ENCODE measurements at places on chromosomes 1 and 21.

DNA sequence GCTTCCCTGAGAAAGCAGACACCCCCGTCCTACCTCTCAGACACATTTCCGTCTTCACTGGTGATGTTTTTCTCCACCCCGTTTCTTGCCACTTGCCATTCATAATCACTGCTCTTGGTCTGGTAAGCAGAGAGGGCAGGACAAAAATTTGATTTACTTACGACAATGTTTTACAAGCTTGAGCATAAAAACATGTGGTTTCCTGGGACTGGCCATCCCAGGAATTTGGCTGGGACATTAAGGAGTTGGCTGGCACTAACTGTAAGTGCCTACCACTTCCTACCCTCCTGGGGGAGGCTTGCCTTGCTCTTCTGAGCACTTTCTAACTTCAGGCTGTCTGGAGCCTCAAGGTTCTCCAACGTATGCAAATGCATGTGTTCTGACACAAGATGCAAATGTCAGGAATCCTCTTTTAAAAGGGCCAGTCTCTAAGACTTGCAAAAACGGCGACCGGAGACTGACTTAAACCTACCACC is 24.2 kb downstream of the ZBTB18 start:
- DNase-seq: no peak

DNA sequence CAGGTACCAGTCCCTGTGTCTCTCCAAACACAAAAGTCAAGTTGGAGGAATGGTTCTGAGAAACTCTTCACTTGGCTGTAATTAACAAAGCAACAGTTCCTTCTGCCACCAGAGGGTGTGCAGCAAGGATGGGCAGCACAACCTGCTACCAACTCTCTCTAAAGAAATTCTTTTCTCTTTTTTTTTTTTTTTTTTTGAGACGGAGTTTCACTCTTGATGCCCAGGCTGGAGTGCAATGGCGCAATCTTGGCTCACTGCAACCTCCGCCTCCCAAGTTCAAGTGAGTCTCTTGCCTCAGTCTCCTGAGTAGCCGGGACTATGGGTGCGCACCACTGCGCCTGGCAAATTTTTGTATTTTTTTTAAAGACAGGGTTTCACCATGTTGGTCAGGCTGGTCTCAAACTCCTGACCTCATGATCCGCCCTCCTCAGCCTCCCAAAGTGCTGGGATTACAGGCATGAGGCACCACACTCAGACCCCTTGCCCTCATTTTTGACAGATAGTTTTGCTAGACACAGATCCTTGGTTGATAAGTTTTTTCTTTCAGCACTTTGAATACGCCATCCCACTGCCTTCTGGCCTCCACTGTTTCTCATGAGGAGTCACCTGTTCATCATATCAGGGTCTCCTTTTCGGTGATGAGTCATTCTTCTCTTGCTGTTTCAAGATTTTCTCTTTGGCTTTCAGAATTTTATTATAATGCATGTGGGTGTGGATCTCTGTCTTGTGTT is 12.1 kb upstream of the DEGS1 start:
- DNase-seq: no peak

- DNase-seq: peak; percentile 92
These were observed 22.7 kb downstream of the UTP25 start for GRCh38 chr1:209850342-209850979.

DNA sequence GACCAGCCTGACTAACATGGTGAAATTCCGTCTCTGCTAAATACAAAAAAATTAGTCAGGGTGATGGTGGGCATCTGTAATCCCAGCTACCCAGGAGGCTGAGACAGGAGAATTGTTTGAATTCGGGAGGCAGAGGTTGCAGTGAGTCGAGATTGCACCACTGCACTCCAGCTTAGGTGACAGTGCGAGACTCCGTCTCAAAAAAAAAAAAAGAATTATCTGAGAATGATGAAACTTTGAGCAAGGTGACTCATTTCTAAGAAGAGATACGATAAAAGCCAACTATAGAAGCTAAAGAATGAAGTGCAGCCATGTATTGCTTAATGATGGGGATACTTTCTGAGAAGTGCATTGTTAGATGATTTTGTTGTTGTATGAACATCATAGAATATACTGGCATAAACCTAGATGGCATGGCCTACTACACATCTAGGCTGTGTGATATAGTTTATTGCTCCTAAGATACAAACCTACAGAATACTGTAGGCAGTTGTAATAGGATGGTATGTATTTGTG is 64.7 kb downstream of the SNRPE start:
- DNase-seq: no peak

- DNase-seq: no peak
These were observed 60.8 kb upstream of the F3 start for GRCh38 chr1:94602316-94602715.

DNA sequence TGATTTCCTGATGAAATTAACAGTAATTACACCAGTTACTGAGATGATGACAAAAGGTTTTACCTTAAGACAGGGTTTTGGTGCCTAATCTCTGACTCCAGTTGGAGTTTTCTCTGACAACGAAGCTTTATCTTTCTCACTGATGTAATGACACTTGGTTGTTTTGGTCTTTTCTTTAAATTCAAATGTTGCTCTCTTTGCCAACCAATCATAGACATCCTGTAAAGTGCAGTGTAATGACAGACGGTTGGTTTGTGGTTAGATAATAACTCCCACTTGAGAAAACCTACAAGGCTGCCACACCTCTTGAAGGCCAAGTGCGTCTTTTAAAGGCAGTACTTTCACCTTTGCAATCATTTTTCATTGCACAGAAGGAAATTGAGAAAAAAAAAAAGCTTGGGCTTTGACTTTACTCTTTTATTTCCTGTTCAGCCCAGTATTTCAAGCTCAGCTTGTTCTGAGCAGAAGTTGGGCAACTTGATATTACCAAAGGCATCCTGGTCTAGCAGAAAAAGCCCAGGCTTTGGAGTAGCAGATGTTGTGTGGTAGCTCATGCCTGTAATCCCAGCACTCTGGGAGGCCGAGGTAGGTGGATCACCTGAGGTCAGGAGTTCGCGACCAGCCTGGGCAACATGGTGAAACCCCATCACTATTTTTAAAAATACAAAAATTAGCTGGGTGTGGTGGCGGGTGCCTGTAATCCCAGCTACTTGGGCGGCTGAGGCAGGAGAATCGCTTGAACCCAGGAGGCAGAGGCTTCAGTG is 14.9 kb downstream of the PDIK1L start:
- DNase-seq: no peak

GRCh38 chr1:27662707-27663393 is 9.1 kb downstream of the IFI6 start:
- peak; percentile 63 for DNase-seq

GRCh38 chr1:13781907-13782633 is 82.1 kb downstream of the PRDM2 start:
- peak; percentile 5 for DNase-seq

GRCh38 chr1:12544357-12544756 is 73.7 kb downstream of the DHRS3 start:
- no peak for DNase-seq

DNA sequence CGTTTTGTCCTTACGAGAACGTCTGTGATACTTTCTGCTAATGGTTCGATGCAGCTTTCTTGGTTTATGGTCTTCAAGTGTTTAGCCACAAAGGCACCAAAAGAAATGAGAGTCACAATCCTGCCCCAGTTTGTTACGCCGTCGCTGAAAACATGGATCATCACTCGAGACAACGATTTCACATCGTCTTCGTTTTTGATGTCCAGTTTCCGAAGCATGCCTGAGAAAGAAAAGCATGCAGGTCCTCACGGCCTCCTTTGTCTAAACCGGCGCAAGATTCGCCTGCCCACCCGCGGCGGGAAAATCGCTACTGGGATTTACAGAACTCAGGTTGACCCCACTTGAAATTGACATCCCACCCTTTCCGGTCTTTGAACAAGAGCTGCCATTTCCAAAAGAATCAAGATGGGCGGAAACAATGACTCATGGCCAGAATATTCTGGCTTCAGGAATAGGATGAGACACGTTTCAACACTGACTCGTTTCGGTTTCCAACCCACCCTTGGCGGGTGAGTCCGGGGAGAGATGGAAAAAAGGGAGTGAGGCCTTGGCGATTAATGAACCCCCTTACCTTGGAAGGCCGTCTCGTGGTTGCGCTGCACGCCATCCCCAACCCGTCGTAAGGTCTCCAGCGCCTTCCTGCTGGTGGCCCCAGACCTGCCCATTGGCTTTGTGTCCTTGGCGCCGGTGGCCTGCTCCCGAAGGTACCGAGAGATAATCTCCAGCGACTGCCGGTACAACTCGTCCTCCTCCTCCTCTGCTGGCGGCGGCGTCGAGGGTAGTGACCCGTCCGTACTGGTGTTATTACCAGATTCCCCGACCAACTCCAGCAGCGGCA is 919 bp downstream of the MCL1 start:
- DNase-seq: no peak

- no peak for DNase-seq
These were observed 1.1 kb upstream of the LCK start for GRCh38 chr1:32249831-32250525.
